ENCODE measurements at places on chromosomes 2 and 18.
A peak's percentile ranks its signal among the peaks of the same experiment; 100 is the strongest.

GRCh38 chr18:6598657-6599056 is 130.9 kb upstream of the ARHGAP28 start:
- DNase-seq = no peak

GRCh38 chr2:201854841-201855240 is 48.5 kb downstream of the CDK15 start:
- no peak for DNase-seq

DNA sequence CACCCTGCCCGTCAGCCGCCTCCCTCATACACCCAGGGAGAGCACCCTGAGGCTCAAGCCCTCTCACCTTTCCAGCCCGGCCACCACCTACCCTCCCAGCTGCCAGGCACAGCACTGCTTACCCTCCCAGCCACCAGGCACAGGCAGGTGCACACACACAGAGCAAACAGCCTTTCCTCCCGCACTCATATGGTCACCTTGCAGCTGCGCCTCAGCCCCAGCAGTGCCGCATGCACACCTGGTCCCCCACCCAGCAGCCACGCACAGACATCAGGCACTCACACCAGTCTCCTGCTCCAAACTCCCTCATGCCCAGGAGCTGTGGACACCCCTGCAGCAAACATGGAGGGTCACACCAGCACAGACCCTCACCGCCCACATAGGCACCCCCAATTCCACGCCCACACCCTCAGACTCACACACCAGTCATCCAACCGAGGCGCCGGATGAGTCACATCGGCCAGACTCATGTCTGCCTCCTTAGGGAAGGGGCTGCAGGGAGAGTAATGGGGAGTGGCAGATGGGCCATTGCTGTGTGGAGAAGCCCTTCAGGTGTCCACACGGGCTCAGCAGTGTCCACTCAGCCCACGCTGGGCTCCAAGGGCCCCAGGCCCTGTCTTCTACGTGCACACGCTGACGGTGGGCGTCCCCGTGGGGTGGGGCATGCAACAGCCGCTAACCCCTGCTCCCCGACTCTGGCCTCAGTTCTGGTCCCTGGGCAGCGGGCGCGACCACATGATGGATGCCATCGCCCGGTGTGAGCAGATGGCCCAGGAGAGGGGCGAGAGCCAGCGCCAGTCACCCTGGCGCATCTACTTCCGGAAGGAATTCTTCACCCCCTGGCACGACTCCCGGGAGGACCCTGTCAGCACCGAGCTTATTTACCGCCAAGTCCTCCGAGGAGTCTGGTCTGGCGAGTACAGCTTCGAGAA is 22.3 kb upstream of the GPR17 start:
- no peak for DNase-seq

DNA sequence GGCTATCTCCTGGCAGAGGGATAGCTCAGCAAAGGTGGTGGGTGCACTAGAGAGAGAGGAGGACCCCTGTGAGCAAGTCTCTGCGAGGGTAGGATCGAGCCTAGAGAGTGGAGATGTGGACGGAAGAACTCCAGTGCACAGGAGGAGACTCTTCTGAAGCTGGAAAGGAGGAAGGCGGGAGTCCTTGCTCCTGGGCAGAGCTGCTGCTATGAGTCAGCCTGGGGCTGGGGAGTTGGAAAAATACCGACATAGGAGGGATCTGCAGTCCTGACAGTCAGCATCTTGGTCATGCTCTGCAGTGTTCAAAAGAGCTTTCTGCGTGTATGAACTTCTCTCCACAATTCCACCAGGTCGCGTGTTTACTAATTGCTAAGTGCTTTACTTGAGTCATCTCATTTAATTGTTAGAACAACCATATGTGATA is 233.8 kb downstream of the LDLRAD4 start:
- DNase-seq = no peak

DNA sequence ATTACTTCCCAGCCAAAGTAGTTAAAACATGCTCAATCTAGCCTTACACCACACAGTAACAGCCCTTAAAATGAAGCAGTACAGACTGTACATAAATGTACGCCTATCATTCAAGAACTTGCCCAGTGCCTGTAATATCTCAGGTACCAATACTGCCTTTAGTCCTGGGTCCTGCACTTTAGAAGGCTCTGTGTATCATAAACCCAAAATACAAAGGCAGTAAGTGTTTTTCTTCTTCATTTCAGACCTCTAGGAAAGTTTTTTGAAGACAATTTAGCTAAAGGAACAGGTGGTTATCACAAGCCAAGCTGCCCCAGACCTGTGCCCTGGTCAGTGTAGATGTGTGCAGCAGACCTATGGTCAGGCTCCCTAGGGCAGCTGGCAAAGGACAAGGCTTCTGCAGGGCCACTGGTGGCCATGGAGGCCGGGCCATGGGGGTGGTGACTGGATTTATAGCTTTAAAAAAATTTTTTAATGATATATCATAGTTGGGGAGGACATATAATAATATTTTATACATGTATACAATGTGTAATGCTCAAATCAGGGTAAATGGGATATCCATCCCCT is 18.8 kb downstream of the LPIN2 start:
- DNase-seq = no peak

GRCh38 chr2:151085181-151085611 is 176.5 kb downstream of the RBM43 start:
- no peak for DNase-seq

- DNase-seq = no peak
Observed at GRCh38 chr18:63528863-63529492, 13.2 kb upstream of the SERPINB12 start.

GRCh38 chr2:24586955-24587354 is 95.9 kb downstream of the NCOA1 start:
- peak; percentile 29 for DNase-seq

DNA sequence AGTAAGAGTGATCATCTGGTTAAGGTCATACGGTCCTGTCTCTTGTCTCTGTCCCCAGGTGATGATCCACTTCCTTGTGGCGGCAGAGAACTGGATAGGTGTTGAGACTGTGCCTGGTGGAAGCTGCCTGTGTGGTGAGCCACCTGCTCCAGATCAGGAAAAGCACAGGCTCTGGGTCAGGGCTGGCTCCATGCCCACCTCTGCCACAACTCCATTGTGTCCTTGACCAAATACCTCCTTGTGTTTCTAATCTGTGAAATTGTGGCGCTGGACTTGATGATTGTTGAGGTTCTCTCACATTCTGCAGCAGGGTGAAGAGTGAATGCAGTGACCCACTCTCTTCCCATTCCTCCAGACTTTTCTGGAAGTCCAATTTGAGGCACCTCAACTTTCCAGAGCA is 45.7 kb upstream of the EN1 start:
- no peak for DNase-seq

DNA sequence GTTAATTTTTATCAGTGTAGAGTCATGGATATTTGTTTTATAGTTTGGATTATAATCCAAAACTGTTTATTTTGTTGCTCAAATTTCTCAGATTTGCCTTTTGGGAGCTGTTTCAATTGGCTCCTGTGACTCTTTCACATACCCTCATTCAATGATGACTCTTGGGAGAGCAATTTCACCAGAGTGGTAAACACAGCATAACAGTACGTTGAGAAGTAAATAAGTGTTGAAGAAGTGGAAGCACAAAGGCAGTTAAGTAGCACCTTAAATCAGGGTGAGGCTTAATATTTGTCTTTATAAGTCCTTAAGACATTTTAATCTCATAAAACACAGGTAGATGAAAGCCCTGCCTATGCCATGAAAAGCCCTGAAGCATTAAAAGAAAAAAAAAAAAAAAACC is 17.1 kb upstream of the SLC39A10 start:
- DNase-seq = no peak

DNA sequence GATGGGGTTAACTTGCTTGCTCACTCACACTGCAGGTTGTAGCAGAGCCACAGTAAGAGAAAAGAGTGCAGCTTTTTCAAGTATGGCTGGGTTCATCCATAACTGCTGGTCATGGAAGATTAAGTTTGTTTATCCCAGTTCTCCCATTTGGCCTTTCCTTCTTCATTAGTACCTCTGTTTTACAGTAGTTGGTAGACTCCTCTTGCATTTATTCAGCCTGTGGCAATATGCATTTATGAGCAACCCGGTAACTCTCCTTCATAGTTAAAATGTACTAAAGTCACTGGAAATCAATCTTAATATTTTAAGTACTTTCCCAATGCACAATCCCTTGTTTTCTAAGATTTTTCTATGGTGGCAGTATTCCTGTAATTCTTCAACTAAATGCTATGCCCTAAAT is 14.0 kb downstream of the FTCDNL1 start:
- no peak for DNase-seq

DNA sequence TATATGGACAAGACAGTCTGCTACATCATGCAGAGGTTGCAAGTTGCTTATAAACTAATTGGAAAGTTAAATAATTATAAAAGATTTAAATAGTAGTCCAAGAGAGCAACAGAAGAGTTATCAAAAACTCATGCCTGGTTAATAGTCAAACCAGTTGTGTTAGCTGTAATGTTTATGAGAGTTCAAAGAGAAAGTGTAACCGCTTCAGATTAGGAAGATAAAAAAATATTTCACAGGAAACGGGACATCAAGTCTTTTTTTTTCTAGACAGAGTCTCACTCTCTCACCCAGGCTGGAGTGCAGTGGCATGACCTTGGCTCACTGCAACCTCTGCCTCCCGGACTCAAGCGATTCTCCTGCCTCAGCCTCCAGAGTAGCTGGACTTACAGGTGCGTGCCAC is 34.6 kb upstream of the RNF125 start:
- no peak for DNase-seq

- no peak for DNase-seq
Observed at GRCh38 chr18:12462242-12462641, 54.5 kb downstream of the PRELID3A start.
